Esophagus squamous epithelium (tissue), 5 donors: ENCODE measurements at places on chromosomes 6 and 20.

GRCh38 chr20:11274141-11274594 is 600.4 kb upstream of the JAG1 start:
- no peak for DNase-seq

GRCh38 chr6:123967905-123968304 is 164.2 kb downstream of the NKAIN2 start:
- no peak for DNase-seq

DNA sequence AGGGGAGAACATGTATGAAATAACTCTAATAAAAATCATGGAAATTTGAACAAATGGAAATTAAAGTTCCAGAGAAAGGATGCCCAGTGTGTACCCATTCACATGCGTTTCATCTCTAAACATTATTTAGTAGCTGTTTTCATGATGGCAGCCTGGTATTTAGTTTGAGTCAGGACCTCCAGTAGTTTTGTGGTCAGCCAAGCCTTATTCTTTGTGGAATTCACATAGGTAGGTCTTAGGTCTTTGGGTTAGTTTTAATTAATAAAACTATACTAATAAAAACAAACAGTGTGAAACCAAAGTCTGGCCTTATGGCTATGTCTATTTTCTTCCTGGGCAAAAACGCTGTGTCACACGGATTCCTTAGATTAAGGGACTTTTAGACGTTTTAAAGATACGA is 137.8 kb downstream of the FOXC1 start:
- no peak for DNase-seq

DNA sequence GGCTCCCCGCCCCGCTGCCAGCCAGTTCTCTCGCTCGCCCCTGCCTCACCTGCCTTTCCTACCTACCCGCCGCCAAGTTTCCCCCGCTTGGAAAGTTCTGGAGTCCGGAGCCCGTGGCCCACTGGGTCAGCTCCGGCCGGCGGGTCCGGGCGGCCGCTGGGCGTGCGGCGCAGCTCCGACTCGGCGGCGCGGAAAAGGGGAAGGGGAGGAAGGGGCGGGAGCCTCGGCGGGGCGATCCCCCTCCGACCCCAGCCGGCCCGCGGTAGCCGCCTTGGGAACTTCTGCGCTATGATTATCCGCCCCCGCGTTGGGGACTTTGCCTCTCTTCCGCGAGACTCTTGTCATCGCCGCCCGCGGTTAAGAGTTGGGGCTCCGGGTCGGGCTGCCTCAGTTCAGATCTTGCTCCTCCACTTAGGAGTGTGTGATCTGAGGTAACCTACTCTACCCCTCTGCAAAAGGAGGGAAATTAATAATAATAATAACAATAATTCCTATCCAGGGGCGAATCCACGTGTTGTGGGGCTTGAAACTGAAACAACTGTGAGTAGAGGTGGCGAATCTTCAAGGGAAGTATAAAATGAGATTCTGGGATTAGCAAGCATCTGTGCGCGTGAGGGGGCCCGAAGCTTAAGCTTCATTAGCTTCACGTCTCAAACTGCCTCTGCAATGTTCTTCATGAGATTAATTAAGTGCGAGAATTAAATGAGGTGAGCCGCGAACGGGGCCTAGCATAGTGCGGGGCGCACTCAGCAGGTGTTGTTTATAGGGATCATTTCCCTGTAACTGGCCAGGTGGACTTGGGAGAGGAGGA is 30.8 kb downstream of the SF3B5 start:
- DNase-seq, result no peak

- DNase-seq, result no peak
Measured at GRCh38 chr20:62266851-62267250, 28.5 kb downstream of the OSBPL2 start.

DNA sequence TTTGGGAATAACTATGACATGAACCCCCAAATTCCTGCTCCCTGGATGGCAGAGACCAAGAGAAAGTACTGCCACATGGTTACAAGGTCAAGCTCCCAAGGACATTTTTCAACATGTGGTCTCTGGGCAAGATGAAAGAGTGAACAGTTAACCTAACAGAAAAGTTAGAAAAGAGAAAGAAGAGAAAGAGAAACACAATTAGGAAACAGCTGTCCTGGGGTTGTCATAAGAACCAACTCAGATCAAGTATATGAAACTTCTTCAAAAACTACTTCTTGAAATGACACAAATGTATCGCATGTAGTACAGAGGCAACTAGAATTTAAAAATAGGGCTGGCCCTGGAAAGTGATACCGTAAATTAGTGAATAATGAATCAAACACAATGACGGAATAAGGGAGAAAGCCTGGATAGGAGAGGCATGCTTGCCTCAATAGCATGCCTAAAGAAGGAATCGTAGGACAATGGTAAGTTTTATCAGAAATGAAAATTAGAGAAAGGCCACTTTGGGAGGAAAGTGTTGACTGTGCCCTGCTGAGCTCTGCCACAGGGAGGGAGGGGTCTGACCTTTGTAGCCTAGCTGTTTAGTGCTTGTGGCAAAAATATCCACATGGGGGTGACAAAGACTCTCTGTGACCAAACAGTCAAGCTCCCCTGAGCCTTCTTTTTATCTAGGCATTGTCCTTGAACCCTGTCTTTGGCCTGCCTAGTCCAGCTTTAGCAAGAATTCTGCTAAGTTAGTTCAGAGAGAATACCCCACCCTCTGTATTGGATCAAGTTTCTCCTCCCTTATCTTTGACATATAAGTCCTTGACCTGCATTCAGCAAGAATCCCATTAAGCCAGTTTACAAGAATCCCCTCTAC is 4.3 kb upstream of the DCBLD1 start:
- DNase-seq, result no peak

DNA sequence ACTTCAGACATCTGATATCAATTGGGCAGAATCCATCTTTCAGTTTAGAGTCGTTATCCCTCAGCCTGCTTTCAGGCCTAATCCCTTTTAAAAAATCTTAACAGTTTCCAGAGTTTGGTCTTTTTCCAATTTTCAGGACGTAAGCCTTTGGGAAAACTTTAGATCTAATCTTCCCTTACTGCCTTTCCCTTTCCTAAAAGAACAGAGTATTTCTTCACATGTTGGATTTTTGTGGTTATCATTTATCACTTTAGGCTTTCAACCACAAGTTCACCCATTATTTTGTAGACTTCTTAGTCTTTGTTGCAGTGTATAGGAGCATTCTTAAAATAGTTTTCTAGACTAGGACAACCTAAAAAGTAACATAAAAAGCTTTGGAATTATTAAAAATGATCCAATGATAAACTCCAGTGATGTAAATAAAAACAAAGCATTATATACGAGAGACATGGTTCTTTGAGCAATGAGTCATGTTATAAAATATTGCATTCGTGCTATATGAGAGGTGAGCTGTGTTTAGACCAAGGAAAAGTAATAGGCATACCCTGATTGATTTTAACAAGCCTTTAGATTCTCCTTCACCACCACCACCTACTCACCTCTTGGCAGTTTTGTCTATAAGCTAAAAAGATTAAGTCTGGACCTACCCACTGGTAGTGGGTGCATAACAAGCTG is 90.4 kb upstream of the MCHR2 start:
- DNase-seq, result no peak

GRCh38 chr6:146154197-146154596 is 125.3 kb downstream of the GRM1 start:
- DNase-seq, result no peak

GRCh38 chr6:1111361-1111760 is 200.5 kb upstream of the FOXQ1 start:
- no peak for DNase-seq
